ENCODE measurements at places on chromosomes 12 and 14.

GRCh38 chr12:4997939-4998338 lies 45.7 kb upstream of the KCNA5 start:
- peak; percentile 87 for DNase-seq

DNA sequence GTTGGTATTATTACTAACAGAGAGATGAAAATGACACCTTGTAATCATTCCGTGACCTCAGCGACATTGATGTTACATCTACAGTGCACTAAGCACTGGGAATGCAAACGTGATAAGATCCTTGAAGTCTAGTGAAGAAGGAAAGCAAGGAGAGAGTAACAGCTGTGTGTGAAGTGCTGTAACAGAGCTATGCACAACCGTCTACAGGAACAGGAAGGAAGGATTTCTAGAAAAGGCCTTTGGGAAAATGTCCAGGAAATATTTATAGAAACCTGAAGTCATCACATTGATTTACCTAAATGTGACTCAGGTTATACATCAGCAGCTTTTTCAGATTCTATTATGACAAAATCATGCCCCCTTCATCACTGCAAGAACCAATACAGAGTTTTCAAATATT lies 304.2 kb upstream of the AMIGO2 start:
- DNase-seq, result no peak

- no peak for DNase-seq
These were observed 38.6 kb downstream of the BCL11B start for GRCh38 chr14:99233222-99234035.

GRCh38 chr14:69501423-69501838 lies 16.9 kb downstream of the PLEKHD1 start:
- DNase-seq, result peak; percentile 76

- DNase-seq, result no peak
These were observed 1.2 kb downstream of the GPR132 start for GRCh38 chr14:105064001-105064400.

GRCh38 chr14:61213920-61214319 lies 67.2 kb downstream of the TMEM30B start:
- no peak for DNase-seq

- DNase-seq, result no peak
These were observed 364.5 kb downstream of the PDZRN4 start for GRCh38 chr12:41552588-41552987.

DNA sequence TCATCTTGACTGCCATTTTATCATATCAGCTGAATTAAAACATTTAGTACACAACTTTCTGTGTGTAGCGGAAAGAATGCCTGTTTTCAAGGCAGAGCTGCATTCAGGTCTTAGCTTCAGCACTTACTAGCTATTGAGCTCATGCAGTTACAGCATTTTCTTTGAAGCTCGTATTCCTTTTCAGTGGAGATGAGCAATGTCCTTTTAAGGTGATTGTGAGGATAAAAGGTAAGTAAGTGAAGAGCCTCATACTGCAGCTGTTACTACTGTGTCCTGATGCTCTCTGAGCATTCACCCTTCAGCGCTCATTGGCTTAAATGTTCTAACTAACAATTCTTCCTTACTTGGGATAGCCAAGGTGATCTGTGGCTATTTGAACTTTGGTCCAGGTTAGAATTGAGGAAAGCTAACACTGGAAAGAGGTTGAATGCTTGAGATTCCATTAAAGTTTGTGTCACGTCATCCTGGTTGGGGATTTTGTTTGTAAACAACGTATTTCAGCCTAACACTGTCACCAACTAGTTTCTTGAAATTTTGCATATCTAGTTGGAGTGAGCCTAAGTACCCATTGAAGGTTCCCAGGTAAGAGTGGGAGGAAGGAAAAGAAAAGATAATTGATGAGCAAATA lies 71.4 kb downstream of the PAPOLA start:
- DNase-seq, result no peak

DNA sequence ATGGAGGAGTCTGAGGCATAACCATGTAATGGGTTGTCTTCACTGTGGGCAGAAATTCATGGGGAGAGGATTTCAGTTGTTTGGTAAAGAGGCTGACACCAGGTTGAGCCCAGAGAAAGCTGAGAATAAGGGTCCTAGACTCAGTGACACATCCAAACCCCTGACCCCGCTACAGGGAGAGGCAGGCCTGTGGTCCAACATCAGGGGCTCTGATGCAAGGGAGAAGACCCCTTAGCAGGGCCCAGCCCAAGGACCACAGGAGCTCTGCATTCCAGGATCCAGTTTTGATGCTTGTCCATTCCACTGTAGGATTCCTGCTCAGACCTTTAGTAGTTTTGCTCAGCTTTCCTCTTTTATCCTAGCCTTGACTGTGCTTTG lies 15.5 kb downstream of the GPR68 start:
- no peak for DNase-seq

DNA sequence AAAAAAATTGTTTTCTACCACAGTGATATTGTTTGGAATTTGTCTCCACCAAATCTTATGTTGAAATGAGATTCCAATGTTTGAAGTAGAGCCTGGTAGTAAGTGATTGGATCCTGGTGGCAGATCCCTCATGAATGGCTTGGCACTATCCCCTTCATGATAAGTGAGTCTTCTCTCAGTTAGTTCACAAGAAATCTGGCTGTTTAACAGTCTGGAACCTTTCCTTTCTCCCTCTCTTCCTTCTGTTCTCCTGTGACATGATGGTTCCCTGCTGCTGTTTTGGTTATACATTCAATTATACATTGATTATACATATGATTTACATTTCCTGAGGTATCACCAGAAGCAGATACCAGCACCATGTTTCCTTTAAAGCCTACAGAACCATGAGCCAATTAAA lies 442.2 kb downstream of the SLC6A15 start:
- DNase-seq, result no peak

GRCh38 chr12:2980630-2981029 lies 21.4 kb downstream of the TEAD4 start:
- DNase-seq, result peak; percentile 25

GRCh38 chr12:6229224-6230218 lies 29.3 kb downstream of the CD9 start:
- DNase-seq, result peak; percentile 89

- peak; percentile 91 for DNase-seq
These were observed 572 bp upstream of the RASSF8 start for GRCh38 chr12:25957793-25958427.

DNA sequence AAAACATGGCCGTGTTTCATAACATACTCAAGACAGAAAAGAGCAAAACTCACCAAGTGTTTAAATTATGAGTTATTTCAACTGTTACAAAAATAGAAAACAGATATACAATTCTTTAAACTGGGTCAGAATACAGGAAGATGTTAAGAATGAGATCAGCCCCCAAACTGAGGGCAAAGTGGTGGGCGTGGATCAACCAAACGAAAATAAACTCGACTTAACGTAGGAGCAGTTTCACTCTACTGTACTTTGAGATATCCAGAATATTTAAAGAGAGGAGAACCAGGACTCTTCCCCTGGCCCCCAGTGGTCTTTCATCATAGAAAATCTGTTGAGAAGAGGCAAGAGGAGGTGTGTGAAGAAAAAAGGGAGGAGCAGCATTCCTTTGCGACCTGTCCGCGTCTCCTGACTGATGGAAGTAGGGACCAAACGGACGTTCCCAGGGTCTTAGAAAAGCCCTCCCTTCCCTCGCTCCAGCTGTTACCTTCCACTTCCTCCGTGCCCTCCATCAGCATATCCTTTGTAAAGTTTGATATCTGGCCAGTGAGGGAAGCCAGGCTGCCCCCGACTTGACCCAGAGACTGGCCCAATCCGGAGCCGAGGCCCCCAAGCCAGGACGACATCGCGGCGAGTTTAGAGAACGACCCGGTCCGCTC lies 668 bp downstream of the TRIP11 start:
- peak; percentile 44 for DNase-seq

GRCh38 chr14:24565766-24566165 lies 10.3 kb downstream of the CTSG start:
- DNase-seq, result no peak

- no peak for DNase-seq
These were observed 329.8 kb upstream of the TMPO start for GRCh38 chr12:98185606-98186005.

DNA sequence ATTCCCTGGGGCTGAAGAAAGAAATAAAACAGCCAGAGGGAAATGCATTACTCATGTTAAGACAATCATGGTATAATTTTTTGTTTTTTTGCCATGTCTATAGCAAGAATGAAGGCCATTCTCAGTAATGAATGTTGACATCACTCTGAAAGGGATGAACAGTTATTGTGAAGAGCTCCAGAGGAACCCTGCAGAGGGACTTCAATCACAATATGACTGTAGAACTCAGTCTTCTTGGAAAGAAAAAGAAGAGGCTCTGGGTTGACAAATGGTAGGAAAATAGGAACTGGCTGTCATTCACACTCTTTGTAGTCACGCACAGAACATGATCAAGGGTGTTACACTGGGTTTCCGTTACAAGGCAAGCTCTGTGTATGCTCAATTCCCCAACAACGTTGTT lies 73.8 kb upstream of the DACT1 start:
- DNase-seq, result peak; percentile 70

GRCh38 chr14:53432378-53432802 lies 279.3 kb upstream of the DDHD1 start:
- DNase-seq, result peak; percentile 82

DNA sequence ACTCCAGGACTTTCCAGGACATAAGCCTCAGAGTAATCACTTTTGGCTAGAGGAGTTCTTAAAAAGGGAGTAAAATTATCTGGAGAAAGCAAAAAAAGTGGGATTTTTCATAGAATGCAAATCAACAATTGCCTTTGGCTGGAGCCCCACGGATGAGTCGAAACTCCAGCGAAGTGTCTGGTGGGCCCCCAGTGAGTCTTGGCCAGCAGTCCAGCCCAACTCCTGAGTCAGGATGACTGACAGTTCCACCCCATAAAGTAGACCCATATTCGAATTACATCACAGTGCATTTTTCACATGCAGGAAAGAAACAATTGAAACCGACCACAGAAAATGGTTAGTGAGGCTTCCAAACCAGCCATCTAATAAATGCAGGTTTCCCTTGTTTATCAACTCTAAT lies 265.7 kb downstream of the BCL11B start:
- no peak for DNase-seq

GRCh38 chr12:16796168-16796567 lies 190.2 kb upstream of the LMO3 start:
- no peak for DNase-seq

DNA sequence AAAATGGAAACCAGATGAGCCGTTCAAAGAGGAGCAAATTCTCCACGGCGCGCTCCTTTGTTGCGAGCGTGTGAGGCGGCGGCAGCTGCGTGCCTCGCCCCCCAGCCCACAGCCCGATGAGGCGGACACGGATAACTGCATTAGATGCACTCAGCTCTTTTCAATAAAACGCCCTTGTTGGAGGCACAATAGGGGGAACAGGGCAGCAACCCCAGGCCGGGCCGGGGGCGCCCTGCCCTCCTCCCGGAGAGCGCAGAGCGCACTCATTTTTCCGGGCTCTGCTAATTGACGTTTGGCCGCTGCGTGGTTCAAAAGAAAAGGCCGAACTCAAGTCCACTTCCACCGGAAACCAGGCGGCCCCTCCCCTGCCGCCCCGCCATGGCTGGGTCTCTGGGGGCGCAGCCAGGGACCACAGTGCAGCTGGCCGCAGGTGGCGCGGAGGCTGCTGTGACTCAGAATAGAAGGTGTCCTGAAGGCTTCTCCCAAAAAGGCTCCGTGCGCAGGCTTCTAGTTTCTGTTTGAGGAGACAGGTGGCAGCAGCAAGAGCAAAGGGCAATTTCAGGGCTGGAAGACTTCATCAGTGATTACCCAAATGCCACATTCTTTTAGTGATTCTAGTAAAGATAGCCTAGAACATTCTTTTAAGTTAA lies 29.0 kb upstream of the SMOC1 start:
- no peak for DNase-seq

GRCh38 chr14:37018571-37019240 lies 153.7 kb downstream of the SLC25A21 start:
- no peak for DNase-seq

DNA sequence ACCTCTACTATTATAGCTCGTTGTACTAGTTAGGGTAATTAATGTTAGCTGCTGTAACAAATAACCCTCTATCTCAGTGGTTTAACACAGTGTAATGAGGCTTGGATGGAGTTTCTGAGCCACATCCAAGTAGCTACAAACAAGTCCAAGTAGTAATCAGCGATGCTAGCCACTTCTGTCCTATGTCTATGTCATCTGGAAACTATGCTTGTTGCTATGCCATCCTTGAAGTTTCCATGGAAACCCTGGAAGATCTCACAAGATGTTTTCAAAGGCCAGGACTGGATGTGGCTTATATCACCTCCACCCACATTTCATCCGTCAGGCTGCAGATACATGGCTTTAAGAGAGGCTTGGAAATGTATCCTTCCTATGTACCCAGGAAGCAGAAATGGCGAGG lies 422.1 kb downstream of the AACS start:
- no peak for DNase-seq

- DNase-seq, result peak; percentile 100
These were observed at the start of gene EML1 for GRCh38 chr14:99793213-99794150. TSS of gene EML1 (plus strand) at chr14:99793413. CDS start at chr14:99793477, 64 bp downstream.

GRCh38 chr12:57093415-57094207 lies 4.7 kb downstream of the NAB2 start:
- DNase-seq, result peak; percentile 99

DNA sequence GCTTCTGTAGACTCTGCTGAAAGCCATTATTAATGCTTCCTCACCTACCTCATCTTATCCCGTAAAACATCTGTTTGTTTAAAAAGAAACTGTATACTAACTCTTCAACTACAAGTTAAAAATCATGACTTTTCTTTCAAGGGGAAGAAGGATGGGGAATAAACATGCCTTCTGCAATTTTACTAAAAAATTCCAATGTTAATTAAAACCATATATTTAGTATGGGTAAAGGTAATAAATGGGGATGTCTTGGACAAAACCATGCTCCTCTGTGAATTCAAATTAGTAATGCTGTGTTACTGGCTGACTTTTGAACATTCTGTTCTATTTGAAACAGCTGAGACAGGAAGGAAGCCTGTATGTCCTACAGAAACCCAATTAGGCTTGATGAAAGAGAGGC lies 311.1 kb upstream of the DIO2 start:
- no peak for DNase-seq

DNA sequence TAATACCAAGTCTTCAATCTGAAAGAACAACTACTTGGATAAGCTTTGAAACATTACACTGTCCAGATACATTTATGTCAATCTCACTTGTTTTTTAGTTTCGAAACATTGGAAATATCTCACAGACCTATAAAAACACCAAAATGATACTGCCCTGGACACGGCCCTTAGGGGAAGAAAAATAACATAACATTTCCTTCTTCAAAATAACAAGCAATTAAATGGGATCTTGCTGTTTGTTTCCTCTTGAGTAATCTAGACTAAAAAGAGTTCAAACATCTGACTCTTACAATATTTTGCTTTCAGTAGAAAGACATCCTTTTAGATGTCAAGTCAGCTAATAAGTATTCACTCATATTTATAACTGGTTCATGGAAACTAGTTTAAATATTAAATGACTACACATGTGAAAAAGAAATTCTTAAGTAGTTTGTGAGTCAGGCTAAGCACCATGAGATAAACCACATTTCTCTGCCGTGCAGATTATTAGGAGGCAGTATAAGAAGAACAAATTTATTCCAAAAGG lies 87.5 kb downstream of the EPS8 start:
- DNase-seq, result no peak

- peak; percentile 65 for DNase-seq
These were observed 82.3 kb downstream of the PDE3A start for GRCh38 chr12:20450591-20451180.

Data from osteoblast (primary cell).